ENCODE measurements at places on chromosomes 5 and 9. TPM values are rescaled to one million over a fixed set of nuclear protein-coding genes. Genes with fewer than 3 reads are reported as not detected.

- DNase-seq, result peak; percentile 30
Measured at GRCh38 chr5:176844706-176845391, 34.5 kb downstream of the UNC5A start.

The CNTFR gene
- 0.17 TPM for total RNA-seq

DNA sequence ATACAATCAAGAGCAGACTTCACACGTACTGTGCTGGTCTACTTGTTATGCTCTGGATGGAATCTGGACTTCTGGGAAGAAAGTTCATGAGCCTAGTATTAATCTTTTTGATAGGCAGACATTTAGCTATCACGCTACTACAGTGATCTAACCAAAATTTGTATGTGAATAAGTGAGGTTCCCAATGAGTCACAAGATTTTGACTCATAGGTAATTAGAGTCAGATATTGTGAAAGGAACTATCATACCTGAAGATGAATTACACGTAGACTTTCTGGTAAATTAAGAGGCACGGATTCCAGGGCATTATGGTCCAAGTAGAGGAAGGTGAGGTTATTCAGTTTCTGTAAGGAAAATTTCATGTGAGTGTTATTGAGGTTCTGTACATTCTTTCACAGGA, 18.4 kb downstream of the OGN start:
- DNase-seq, result no peak

DNA sequence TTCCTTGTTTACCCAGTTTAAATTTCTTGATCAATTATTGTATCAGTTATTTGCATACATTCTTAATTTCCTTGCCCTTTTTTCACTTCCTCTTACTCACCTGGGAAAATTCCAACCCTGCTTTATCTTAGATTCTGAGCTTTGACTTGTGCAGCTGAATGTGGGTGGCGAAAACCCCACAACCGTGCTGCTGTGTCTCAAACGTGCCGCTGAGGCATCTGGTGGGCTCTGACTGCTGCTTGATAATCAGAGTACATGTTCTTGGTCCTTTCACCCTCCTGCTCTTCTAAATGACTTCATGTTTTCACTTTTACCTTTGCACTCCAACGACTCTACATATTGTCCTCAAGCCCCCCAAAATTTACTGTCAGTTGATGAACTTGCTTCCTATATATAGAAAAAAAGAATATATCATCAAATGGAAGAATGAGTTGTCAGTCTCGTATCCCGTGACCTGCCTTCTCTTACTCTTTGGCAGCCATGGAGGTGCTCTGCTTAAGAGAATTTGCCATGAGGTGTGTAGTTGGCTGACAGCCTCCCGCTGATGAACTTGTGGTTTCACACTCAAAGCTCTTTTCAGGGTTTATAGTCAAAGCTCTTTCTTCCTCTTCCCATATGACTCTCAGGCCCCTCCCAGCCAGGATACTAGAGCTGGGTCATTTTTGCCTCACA, 14.0 kb upstream of the JAK2 start:
- DNase-seq, result no peak

Data from NCI-H460 (cell line).